ENCODE measurements at places on chromosomes 7 and 10.
A peak's percentile ranks its signal among the peaks of the same experiment; 100 is the strongest.

- DNase-seq, result no peak
Measured at GRCh38 chr10:89235073-89235798, 16.3 kb downstream of the LIPA start.

DNA sequence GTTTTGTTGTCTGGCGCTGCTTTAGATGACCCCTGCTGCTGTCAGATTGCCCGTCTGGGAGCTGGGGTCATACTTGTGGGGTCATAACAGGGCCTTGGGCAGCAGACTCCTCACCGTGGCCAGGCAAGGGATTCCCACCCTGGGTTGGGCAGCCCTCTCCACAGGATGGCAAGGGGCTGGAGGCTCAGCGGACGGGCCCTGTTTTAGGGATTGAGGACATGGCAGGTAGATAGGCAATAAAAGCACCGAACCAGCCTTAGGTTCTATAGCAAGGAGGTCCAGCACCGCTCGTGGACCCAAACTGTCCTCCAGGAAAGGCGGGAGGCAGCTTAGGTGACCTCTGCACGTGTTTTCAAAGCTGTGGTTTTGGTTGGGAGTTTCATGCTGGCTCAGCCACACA is 60.0 kb downstream of the GRK5 start:
- DNase-seq, result no peak

DNA sequence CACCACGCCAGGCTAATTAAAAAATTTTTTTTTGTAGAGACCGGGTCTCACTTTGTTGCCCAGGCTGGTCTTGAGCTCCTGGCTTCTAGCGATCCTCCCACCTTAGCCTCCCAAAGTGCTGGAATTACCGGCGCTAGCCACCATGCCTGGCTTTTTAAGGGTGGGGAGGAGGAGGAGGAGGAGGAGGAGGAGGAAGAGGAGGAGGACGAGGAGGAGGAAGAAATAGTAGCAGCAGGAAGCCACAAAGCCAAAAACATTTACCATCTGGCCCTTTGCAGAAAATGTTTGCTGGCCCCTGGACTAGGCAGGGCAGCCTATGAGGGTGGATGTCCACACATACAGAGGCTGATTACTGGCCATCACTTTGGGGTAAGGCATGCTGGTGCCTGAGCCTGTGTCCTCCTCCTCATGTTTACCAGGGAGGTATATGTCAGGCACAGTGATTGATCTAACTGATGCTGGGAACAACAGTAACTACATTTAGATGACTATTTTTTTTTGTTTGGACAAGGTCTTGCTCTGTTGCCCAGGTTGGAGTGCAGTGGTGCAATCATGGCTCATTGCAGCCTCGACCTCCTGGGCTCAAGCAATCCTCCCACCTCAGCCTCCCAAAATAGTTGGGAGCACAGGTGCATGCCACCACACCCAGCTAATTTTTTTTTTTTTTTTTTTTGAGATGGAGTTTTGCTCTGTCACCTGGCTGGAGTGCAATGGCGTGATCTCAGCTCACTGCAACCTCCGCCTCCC is 122.1 kb downstream of the HIP1 start:
- no peak for DNase-seq

DNA sequence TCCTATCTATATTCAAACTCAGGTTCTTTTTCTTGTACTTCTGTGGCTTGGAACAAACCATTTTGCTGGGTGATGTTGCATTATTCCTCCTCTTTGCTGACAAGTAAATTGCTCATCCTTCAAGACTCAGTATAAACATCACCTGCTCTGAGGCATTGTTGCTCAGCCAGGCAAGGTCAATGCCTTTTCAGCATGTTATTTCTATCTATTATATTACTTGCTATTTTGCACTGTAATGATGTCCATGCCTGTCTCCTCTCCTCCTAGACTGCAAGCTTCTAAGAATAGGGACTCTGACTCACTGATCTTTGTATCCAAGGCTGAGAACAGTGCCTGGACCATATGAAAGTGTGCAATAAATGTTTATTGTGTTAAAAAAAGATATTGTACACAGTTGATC is 293.8 kb downstream of the RNLS start:
- DNase-seq, result no peak

GRCh38 chr7:2612445-2613097 is 19.2 kb upstream of the TTYH3 start:
- DNase-seq, result no peak

GRCh38 chr7:14336256-14336655 is 346.8 kb upstream of the ETV1 start:
- no peak for DNase-seq

GRCh38 chr7:5507013-5507412 is 83.4 kb upstream of the TNRC18 start:
- DNase-seq, result no peak

GRCh38 chr7:46146454-46147255 is 225.6 kb upstream of the IGFBP3 start:
- peak; percentile 55 for DNase-seq

GRCh38 chr10:33716501-33717267 is 382.2 kb upstream of the NRP1 start:
- no peak for DNase-seq

DNA sequence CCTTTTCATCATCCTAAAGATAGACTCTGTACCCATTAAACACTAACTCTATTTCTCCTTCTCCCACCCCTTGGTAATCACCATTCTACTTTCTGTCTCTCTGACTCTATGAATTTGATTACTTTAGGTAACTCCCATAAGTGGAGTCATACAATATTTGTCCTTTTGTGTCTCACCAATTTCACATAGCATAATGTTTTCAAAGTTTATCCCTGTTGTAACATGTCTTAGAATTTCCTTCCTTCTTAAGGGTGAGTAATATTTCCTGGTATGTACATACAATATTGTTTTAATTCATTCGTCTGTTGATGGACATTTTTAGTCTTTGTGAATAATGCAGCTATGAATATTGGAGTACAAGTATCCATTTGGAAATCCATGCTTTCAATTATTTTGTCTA is 50.9 kb upstream of the CDCA7L start:
- no peak for DNase-seq

DNA sequence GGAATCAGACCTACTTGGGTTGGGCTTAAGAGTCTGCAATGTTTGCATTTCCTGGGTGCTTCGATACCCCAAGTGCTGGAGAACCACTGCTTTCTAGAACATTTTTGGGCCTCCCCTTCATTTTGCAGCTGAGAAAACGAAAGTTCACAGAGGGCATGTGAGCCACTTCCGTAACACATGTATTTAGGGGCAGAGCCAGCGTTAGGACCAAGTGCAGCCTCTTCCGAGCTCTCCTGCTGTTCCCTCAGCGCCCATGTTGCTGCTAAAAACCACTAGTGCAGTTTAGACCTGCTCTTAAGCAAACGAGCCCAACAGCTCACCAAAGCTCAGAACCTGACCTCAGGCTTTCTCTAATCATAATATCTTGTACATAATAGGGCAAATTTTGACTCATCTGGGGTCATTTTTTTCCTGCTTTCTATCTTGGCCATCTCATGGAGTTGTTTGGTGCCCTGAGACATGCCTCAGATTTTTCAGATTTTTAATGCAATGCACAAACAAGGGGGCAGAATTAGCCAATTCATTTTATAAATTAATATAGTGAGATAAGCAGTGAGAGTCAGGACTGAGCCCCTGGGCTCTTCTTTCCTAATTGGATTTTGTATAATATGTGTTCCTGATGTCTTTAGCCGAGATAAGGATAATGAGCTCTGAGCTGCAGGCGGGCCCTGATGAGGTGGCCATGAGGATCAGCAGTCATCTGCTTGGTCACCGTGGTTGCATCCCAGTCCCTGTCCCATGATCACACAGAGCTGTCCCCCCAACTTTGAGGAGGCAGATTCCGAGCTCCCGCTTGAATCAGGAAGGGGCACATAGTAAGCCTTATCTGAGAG is 12.9 kb downstream of the BAG3 start:
- DNase-seq, result no peak

GRCh38 chr7:41315764-41316163 is 387.1 kb downstream of the INHBA start:
- DNase-seq, result no peak

DNA sequence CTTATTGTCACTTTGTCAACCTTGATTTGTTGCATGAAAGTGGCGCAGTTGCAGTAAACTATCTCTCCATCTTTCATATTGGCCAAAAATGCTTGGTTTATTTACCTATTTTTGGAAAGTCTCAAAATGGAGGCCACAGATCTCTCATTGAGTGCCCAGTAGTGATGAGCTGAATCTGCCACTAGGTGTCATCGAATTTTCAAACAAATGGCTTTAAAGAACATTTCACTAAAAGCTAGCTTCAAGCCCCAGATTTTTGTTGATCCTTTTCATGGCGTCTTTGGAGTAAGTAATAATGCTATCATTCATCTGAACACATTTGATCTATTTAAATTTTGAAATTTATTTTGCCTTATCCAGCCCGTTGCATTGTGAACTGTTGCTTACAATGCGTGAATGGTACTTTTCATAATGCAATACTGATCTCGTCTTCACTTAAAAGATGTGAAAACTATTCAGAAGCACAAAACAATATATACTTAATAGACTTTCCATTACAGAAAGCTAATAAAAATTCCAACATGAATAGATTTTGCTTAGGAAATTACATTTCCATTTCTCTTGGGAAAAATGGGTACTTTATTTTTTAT is 236.2 kb downstream of the DNAJB9 start:
- DNase-seq, result peak; percentile 33

- no peak for DNase-seq
Measured at GRCh38 chr7:24255139-24255538, 28.9 kb upstream of the NPY start.

GRCh38 chr7:143252006-143252405 is 11.2 kb upstream of the GSTK1 start:
- DNase-seq, result no peak

- no peak for DNase-seq
Measured at GRCh38 chr10:75718991-75719390, 287.6 kb downstream of the LRMDA start.

DNA sequence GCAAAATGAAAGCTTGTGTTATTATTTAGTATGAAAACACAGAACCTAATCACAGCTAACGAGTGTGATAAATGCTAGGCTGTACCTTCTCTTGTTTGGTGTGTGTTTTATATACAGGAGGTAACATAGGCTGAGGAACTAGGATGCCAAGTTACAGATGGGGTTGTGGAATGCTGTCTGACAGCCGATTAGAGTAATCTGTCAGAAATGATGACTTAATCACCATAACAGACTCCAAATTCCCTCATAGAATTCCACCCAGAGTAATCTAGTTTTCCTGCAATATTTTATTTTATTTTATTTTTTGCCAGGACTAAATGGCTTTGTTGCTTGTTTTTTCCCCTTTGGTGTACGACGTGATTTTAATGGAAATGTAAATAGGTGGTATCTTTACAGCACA is 221.2 kb downstream of the CELF2 start:
- DNase-seq, result no peak

GRCh38 chr7:111787099-111787498 is 224.8 kb upstream of the IMMP2L start:
- DNase-seq, result no peak

DNA sequence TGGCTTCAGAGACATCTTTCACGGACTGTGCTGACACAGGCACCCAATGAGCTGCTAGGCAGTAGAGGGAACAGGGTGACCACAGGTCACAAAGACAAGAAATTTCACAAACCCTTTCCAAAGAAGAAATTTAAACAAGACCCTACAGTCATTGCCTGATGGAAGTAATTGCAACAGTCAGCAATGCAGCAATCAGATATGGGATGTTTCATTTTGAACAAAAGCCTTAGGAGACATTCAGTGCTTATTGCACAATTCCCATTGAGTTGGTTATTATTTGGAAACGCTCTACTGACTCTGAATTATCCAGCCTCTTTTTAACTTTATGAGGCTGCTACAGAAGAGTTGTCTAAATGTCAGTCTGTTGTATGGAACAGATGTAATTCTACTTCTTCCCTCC is 85.5 kb downstream of the ETV1 start:
- no peak for DNase-seq

- DNase-seq, result no peak
Measured at GRCh38 chr10:86500846-86501245, 20.7 kb downstream of the WAPL start.

DNA sequence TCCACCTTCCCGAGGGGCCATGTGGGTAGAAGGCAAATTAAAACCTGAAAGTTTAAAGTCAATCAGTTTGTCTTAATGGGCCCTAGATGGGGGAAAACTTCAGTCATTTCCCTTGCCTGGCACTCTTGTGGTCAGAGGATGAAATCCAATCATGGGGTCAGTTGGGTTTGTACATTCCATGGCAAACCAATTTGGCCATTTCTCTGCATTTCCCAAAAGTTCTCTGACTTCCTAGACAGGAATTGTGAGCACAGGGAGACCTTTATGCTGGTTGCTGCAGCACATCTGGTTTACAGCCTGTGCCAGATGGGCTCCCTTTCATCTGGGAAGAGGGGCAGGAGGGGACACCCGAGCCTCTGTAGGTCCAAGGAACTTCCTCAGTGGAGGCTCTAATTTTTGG is 113.0 kb downstream of the CYP26A1 start:
- DNase-seq, result no peak

DNA sequence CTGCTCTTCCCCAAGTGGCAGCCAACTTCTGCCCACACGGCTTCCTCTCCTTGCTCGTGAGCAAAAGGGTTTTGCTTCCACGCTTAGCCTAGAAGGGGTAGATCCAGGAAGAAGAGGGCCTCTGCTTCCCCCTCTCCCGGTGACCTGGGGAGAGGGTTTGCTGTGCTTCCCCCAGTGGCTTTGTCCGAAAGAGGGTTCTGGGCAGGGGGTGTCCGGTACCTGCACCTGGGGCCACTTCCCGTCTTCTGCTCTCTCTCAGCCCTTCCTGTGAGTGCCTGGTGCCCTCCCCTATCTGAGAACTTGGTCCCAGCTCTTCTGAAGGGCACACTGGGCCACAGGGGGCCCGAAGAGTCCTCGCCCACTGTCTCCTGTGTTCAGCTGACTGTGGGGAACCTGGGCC is 11.3 kb downstream of the JAKMIP3 start:
- DNase-seq, result no peak

- DNase-seq, result no peak
Measured at GRCh38 chr7:120189623-120190022, 83.4 kb upstream of the KCND2 start.

- DNase-seq, result no peak
Measured at GRCh38 chr10:31908157-31908556, 20.5 kb downstream of the ARHGAP12 start.

DNA sequence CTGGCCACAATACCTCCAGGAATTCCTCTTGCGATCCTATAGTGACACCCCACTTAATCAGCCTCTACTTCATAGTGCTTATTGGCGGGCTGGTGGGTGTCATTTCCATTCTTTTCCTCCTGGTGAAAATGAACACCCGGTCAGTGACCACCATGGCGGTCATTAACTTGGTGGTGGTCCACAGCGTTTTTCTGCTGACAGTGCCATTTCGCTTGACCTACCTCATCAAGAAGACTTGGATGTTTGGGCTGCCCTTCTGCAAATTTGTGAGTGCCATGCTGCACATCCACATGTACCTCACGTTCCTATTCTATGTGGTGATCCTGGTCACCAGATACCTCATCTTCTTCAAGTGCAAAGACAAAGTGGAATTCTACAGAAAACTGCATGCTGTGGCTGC is 56.8 kb downstream of the GPR141 start:
- no peak for DNase-seq

DNA sequence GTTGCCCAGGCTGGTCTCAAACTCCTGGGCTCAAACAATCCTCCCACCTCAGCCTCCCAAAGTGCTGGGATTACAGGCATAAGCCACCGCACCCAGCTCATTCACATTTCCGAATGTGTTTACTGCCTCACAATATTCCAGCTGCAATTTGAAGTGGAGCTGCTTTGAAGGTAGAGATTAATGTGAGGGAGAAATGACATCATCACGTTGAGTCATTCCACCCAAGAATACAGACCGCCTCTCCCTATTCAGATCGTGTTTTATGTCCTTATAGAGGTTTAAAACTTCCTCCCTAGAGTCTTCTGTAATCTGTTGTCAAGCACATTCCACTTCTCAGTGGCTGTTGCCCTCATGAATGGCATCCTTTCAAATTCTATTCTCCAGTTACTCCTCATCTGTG is 100.4 kb upstream of the PDGFA start:
- DNase-seq, result peak; percentile 34
